ENCODE measurements at places on chromosomes 4 and X.

DNA sequence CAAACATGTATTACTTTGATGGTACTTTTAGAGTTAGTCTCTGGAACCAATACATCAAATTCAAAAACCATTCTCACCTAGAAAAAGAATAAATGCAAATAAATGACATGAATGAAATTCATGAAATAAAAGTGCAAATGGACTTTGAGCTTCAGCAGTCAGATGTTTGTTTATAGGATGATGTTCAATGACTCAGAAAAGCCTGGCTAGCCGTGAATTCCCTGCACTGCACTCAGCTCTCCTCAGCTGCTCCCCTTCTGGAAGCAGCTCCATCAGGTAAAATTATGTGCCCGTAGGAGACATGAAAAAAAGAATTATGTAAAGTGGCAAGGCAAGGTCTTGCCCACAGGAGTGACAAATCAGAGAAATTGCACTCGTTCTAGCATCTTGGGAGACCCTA lies 390.6 kb downstream of the GPM6A start:
- DNase-seq: no peak

DNA sequence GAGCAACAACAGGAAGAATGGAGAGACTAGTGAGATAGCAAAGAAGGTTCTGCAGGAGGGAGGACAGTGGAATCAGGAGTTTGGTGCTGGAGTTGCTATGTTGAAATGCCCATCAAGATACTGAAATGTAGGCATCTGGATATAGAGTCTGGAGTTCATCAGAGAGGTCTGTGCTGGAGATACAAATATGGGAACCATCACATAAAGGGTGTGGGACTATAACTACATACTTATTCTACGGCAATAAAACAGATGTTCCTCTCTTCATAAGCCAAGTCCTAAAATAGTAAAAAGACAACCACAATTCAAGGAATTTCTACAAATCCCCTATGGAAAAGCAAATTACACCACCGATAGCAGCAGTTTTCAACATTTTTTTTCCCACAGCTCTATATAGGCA lies 1.6 kb downstream of the MED14 start:
- DNase-seq: no peak

GRCh38 chrX:147803948-147804347 lies 107.8 kb upstream of the FMR1 start:
- no peak for DNase-seq

- DNase-seq: no peak
These were observed 78.4 kb upstream of the RBPJ start for GRCh38 chr4:26242451-26242850.

GRCh38 chr4:88166608-88167007 lies 8.2 kb upstream of the ABCG2 start:
- no peak for DNase-seq

- DNase-seq: no peak
These were observed 21.9 kb downstream of the TXK start for GRCh38 chr4:48112017-48112667.

GRCh38 chr4:128286474-128287058 lies 1.0 kb downstream of the PGRMC2 start:
- DNase-seq: no peak

- DNase-seq: no peak
These were observed 645.9 kb downstream of the ANKRD50 start for GRCh38 chr4:124066595-124066994.
